H9 (cell line): ENCODE measurements at places on chromosomes 2 and 18. TPM values are rescaled to one million over a fixed set of nuclear protein-coding genes. Genes with fewer than 3 reads are reported as not detected.

The CCL20 gene
- total RNA-seq: not detected in 2 replicates

DNA sequence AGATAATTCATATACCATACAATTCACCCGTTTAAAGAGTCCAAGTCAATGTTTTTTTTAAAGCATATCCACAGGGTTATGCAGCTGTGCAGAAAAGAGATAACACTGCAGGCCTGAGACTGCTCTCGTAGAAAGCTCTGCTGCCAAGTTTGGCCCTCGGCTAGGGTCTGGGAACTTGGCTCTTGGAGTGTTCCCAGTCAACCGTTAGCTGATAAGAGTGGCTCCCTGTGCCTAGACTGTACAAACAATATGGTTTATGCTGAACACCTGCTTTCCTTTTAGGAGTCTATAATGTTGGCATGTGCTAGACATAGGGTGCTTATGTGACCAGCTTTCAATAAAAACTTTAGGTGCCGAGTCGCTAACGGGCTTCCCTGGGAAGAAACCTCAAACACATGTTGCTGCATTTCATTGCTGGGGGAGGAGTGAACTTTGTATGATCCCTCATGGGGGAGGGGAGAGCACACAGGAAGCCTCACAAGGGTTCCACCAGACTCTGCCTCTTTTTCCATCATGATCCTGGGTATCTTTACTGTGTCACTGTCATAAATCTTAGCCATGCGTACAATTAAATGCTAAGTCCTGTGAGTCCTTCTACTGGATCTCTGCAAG is 34.7 kb downstream of the RFX8 start:
- no peaks in the 10 kb centered on the region; the same call in 2 of the 3 replicates for H3K36me3 ChIP-seq
- no peak overlapping the region for H3K27ac ChIP-seq
- H3K4me1 ChIP-seq: 0 out of 2 replicates have a peak, but pooled peaks cover 4% of the 10 kb centered on the region
- H3K27me3 ChIP-seq: no peaks in the 10 kb centered on the region
- no peak for DNase-seq

- no peak overlapping the region for H3K4me3 ChIP-seq
- no peak for DNase-seq
- H3K36me3 ChIP-seq: peaks cover 3% of the 10 kb centered on the region
- no peak overlapping the region for H3K27ac ChIP-seq
- H3K4me1 ChIP-seq: no peaks in the 10 kb centered on the region
- H3K27me3 ChIP-seq: no peaks in the 10 kb centered on the region
Measured at GRCh38 chr18:46239549-46239948, 135.4 kb downstream of the HAUS1 start.

- no peak overlapping the region for H3K4me3 ChIP-seq
- H3K4me1 ChIP-seq: no peaks in the 10 kb centered on the region
- no peak overlapping the region for H3K27ac ChIP-seq
Measured at GRCh38 chr2:224922142-224922727, 120.0 kb downstream of the DOCK10 start.

DNA sequence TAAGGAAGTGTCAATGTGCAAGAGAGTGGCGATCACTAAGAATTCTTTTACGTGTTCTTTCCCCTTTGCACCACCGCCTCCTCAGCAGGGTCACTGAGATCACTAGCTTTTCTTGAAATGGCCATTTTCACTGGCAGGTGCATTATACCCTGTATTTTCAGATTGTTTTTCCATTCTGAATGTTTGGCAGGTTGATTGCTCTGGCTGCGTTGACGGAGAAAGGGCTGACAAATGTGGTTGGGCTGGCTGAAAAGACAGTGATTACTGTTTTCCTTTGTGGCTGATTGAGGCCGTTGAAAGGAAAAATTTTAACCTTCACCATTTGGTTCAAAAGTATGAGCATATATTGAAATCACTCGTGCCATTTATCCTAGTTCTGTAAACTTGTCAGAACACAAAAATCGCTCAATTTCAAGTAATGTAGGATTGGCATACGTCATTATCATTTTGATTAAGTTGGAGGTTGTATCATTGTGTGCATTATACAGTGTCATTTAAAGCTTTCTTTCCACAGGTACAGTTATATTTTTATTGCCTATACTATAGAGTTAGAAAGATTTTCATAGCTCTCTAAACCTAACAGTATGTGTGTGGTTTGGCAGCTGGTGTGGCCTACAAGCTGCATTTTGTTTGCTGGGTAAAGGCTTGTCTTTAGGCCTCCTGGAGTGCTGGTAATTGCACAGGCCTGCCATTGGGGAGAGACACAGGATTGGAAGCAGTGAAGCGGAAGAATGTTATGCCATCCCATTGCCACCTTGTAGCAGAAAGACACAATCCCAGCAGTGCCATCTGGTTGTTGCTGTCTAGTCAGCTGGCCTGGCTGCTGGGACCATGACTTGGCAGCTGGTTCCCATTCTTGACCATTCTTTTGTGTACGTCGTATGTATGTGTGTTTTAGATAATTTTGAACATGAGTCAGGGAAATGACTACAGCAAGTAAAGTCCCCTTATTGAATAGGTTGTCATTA is 36.7 kb downstream of the DYNC1I2 start:
- DNase-seq: peak; percentile 42
- H3K4me3 ChIP-seq: no peak overlapping the region
- no peaks in the 10 kb centered on the region; the same call in 2 of the 3 replicates for H3K36me3 ChIP-seq
- no peak overlapping the region for H3K27ac ChIP-seq
- H3K27me3 ChIP-seq: no peaks in the 10 kb centered on the region
- H3K4me1 ChIP-seq: no peaks in the 10 kb centered on the region
